ENCODE measurements at places on chromosomes 3 and 15. TPM values are rescaled to one million over a fixed set of nuclear protein-coding genes. Genes with fewer than 3 reads are reported as not detected.

- no peak for DNase-seq
Observed at GRCh38 chr15:60337076-60337475, 60.7 kb downstream of the ANXA2 start.

DNA sequence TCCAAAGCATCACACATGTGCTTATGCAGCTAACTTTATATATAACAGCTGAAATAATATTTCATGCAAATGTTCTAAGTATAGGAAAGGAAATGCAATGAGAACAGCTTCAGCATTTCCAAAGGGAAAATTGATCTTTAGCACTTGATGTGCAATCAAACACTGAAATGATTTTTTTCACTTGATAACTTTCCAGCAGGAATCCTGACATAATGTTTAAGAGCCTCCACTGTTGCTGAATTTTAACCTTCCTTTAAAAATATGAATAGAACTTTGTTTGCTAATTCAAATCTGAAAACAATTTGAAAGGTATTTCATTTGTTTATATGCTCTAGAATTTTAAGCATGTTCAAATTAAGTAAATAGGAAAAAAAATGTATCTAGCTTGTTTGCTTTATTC lies 96.9 kb upstream of the STRIT1 start:
- DNase-seq: no peak

GRCh38 chr3:13364602-13365271 lies 55.4 kb downstream of the NUP210 start:
- no peak for DNase-seq

GRCh38 chr3:195929452-195929851 lies 21.1 kb upstream of the TNK2 start:
- DNase-seq: no peak

GRCh38 chr15:23760024-23760423 lies 72.9 kb upstream of the NDN start:
- no peak for DNase-seq

DNA sequence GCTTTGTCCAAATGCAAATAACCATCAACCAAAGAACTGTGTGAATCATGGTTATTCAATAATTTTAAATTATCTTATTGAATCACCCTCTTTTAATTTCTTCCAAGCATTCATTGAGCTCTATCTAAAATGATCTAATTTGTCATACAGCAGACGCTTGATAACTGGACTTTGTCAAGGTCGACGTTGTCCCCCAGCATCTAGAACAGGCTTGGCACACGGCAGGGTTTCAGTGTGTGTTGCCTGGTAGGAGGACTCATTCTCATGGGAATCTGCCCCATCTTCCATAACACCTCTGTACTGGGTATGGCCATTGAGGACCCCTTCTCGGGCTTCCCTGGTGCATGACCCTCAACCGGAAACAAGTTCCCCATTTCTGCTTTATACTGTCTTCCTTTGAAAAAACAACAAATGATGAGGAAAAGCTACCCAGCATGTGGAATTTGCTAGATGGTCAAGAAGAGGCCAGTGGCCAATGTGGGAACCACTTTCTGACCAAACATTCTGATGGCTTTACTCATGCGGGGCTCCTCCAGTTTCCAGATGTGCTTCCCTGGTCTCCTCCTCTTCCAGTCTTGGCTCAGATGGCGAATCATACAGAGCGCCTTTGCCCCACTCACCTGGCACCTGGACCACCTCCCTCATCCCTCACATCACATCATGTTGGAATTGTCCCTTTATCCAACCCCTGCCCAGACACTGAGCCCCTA lies 41.7 kb upstream of the SEC22A start:
- DNase-seq: no peak

- DNase-seq: no peak
Observed at GRCh38 chr3:181316482-181316881, 326.9 kb upstream of the DNAJC19 start.

GRCh38 chr15:73685981-73686380 lies 1.8 kb downstream of the CD276 start:
- DNase-seq: no peak

- DNase-seq: peak; percentile 86
Observed at GRCh38 chr3:194687638-194688199, 2.0 kb downstream of the FAM43A start.

DNA sequence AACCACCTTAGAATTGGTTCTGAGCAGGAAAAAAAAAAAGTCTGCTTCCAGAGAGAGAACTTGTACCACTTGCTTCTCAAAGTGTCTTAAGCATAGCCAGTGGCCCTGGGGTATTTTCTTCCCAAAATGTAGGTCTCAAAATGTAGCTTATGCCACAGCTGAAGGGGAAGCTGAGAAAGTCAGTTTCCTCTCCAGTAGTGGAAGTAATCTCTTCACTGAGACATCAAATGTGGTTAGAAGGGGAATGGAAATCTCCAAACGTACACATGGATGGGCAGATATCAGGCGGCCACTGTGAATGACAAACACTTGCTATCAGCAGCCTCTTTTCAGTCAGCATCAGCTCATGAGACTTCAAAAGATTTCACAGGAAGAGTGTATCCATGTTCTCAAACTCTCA lies 841.2 kb downstream of the TUSC7 start:
- no peak for DNase-seq

GRCh38 chr3:194212161-194212844 lies 76.4 kb downstream of the HES1 start:
- no peak for DNase-seq

DNA sequence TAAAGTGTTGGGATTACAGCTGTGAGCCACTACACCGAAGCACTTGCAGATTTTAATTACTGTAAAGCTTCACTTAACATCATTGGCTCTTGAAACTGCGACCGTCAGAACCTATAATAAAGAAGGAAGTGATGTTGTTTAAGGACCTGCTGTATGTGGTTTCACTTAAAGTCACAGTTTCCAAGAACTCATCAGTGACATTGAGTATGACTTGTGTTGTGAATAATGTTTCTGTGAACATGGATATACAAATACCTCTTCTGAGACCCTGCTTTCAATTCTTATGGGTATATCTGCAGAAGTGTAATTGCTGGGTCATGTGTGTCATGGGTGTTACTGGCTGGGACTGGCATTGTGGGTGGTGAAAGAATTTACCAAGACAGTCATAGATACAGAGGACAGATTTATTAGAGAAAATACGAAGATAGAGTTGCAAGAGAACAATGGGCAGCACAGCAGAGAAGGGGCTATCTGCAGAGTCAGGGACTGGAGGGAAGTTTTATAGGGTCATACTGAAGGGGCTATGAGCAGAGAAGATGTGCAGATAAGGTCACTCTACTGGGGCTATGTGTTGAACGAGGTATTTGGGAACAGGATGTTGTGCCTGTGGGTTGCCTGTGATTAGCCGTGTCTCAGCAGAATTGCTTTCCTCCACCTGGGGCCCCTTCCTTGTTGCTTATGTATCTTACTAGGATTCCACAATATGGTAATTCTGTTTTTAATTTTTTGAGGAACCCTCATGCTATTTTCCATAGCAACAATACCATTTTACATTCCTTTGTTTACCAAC lies 4.5 kb downstream of the NDUFB5 start:
- DNase-seq: no peak

DNA sequence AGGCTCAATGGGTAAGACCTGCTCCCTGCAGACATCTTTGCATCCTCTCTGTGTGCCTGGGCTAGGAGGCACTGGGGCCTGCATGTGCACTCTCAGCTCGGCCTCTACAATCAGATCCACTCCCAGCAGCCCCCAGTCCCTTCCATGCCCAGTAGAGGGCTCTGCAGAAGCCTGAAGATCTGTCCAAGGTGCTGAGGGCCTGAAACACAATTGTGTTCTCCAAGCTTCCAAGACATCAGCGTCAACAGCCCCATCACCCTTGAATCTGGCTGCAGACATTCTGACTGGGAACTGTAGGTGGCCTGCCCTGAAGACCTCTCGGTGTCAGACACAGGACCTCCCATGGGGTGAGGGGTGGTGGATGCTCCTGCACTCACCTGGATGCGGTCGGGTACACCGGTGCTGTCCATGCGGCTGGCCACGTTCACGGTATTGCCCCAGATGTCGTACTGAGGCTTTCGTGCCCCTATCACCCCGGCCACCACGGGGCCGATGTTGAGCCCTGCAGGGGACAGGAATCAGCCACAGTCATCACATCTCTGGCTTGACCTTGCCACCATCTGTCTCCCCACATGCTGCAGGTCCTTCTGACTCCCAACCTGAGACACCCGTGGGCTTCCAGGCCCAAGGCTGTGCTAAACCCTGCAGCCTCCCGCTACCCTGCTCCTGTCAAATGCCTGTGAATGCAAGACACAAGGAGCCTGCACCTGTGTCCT lies 84.7 kb downstream of the SEC22A start:
- no peak for DNase-seq

DNA sequence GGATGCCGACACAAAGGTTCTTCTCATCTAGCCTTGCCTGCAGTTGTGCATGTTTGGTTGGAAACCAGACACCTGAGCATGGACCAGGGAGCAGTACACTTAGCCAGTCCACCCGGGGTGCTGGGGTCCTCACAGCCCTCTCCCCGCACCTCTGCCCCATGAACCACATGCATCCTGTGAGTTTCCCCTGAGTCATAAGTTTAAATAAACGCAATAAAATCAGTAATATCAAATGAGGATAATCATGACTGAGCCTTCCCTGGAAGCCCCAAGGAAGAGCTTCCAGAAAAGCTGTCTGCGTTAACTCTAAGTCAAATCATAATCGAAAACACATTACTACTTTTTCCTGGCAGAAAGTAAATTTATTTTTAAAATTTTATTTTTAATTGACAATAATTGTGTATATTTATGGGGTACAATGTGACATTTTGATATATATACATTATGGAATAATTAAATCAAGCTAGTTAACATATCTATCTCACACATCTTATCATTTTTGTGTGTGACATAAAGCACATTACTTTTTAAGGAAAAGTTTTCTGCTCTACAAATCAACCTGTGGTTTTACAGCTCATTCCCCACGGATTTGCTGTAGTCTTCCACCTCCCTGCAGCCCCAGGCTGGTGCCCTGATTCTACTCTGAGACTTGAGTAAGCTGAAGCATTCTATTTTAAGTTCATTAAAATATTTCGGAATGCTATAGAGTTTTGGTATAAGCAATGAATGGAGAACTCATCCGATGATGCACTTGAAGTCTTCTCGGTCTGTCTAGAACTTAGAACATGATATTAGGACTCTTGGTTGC lies 166.0 kb upstream of the EIF1B start:
- no peak for DNase-seq

DNA sequence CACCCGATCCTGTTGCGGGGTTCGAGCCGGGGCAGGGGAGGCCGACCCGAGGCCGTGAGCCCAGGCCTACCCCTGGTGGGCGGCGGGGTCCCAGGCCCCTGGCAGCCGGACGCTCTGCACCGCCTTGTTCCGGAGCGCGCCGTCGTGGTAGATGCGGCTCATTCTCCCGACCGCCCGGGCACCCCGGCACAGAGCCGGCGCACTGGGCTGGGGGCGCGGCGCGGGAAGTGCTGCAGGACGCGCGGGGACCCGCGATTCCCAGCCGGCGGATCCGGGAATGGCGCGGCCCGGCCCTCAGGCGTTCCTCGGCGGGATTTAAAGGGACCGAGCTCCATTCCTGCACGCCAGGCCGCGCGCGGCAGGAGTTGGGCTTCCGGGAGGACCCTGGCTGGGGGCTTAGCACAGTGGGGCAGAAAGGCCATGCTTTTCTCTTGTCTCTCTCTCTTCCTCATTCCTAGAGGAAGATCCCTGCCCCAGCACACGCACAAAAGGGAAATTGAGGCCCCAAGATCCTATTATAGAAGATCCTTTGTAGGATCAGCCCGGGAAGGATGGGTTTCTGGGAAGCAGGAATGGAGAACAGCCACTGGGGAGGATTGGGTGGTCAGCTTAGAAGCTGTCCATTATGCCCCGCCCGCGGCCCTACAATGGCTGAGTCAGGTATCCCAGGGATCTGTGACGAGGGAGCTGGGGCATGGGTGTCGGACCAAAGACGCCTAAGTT lies at the start of gene ARPIN:
Gene ARPIN (minus strand): TSS at position 279 of the 723 bp plus-strand sequence. CDS start 117 bp downstream, at position 162.
- peak; percentile 66 for DNase-seq

DNA sequence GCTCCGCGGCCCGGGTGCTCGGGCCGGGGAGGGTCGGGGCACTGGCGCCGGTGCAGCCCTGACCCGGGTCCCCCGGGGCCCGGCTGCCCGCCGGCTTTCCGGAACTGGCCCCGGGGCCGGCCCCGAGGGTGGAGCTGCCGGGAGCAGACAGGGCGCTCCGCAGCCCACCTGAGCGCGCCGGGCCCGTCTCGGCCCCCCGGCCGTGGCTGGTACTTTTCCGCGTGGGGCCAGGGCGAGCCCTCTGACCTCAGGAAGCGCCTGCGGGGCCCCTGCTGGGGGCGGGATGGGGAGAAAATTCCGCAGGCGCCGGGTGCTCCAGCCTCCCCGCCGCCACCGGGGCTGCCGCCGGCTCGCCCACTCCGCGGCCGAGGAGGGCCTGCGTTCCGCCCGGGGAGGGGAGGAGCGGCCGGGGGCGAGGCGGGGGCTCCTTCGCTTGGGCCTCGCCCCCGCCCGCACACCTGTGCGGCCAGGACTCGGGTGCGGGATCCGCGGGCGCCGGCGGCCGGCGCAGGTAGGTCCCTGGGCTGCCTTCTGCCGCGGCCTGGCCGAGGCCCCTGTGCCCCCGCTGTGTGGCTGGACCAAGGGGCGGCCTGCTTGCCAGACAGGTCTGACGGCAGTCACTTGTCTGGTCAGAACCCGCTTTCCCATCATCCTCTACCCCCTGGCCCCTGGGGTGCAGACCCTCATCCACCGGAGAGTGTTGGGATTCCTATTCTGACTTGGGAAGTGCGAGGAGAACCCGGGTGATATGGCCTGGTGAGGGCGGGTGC lies 3.5 kb downstream of the FURIN start:
- DNase-seq: no peak

DNA sequence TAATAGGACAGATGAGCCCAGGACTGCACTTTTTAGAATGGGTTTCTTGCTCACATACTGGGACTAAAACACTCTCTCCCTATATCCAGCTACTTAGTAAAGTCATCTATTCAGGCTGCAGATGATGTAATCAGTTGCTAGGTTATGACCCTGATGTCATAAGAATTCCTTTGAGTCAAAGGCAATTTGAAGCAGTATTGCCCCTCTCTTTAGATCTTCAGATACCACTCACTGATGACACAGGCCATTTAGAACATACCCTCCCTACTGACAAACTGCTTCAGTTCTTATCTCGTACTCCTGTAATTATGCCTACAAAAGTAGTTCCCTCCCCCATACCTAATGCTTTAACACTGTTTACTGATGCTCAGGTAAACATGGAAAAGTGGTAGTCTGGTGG lies 450.1 kb upstream of the RASGRP1 start:
- no peak for DNase-seq

DNA sequence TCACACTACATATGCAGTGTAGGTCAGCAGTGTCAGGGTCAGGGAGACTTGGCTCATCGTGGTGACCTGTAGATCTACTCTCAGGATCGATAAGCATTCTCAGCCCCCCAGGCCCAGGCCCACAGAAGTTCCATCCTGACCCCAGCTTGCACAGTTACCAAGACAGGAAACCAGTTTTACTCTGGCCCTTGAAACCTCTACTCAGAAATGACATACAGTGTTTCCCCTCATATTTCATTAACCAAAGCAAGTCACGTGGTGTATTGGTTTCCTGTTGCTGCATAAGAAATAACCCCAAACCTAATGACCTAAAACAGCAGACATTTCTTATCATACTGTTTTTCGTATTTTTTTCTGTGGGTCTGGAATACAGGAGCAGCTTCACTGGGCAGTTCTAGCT lies 242.2 kb downstream of the SLCO3A1 start:
- DNase-seq: no peak

GRCh38 chr3:38992117-38992760 lies 59.5 kb downstream of the SCN11A start:
- DNase-seq: no peak

Gene GPR27
- 0.57 TPM for polyA plus RNA-seq

Gene SNTN
- polyA plus RNA-seq: not detected

Gene CDC25A
- polyA plus RNA-seq: 0.57 TPM

Gene TRPM1
- polyA plus RNA-seq: 0.25 TPM

Gene NEK10
- 0.72 TPM for polyA plus RNA-seq

Gene ECE2
- polyA plus RNA-seq: not detected

Gene CAND2
- polyA plus RNA-seq: 36.2 TPM

Gene CGNL1
- polyA plus RNA-seq: 3.8 TPM

Data from heart left ventricle (tissue), 16 donors.